ENCODE measurements at places on chromosomes 6 and 20.

GRCh38 chr20:5674176-5674660 lies 76.0 kb upstream of the SHLD1 start:
- DNase-seq: no peak

GRCh38 chr20:54431156-54431944 lies 44.0 kb upstream of the DOK5 start:
- no peak for DNase-seq

- DNase-seq: no peak
Observed at GRCh38 chr20:50585678-50586077, 75.5 kb downstream of the PTPN1 start.

- no peak for DNase-seq
Observed at GRCh38 chr6:126308362-126308761, 31.6 kb upstream of the CENPW start.

GRCh38 chr20:32285621-32286371 lies 8.3 kb downstream of the KIF3B start:
- no peak for DNase-seq

DNA sequence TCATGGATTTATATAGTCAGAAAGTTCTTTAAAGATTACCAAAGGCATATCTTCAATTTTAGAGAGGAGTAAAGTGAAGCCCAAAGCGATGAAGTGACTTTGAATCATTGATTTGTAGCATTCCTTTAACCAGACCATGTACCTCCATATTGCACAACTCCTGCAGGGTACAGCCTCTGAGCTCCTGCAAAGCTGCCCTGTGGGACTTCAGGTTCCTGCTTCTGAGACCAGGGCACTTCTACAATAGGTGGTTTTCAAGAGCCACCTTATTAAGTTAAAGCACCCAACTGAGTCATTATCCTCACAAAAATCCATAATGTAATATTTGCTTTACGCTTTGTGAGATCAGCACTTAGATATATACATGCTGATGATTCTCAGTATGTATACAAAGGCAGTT lies 270.7 kb upstream of the RGS17 start:
- DNase-seq: no peak

- no peak for DNase-seq
Observed at GRCh38 chr6:15800841-15801617, 138.2 kb upstream of the DTNBP1 start.

DNA sequence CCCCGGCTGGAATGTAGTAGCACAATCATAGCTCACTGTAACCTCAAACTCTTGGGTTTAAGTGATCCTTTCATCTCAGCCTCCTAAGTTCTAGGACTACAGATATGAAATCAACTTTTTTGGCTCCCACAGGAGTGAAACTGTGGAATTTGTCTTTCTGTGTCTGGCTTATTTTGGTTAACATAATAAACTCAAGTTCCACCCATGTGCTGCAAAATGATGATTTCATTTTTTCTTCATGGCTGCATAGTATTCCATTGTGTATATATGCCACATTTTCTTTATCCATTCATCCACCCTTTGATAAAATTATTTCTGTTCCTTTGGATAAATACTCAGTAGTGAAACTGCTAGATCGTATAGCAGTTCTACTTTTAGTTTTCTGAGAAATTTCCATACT lies 29.9 kb downstream of the RNGTT start:
- no peak for DNase-seq

DNA sequence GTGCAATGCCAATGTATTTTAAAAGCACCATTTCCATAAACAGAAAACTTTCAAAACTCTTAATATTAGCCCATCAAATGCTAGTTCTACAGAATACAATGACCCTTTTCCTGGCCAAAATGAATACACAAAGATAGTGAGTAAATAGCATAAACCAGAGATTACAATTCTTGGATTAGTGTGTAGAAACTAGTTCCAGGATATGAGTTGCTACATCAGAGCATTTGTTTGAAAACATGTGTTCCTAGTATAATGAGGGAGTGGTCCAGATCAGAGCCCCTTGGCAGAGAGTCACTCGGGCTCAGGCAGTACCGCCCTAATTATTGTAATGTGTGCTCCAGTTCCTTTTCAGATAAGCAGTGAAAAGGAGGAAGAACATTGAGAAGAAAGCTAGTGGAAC lies 63.7 kb upstream of the COL21A1 start:
- no peak for DNase-seq

DNA sequence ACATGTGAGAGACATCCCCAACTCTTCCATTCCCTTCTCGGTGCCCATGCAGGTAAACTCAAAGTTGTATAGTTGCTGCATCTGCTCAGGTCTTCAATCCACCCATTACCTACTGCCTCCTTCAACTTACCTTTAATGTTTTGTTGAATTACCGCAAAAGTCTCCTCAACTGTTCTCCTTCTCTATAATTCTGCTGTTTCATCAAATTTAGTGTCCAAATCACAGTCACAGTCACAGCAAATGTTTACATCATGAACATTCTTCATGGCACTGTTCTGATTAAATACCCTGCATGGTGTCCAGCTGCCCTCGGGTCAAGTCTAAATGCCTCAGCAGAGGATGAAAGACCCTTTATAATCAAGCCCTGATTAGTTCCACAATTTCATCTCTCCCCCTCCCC lies 130.1 kb downstream of the IPCEF1 start:
- no peak for DNase-seq

GRCh38 chr20:37905671-37906613 lies 3.0 kb downstream of the VSTM2L start:
- DNase-seq: no peak

DNA sequence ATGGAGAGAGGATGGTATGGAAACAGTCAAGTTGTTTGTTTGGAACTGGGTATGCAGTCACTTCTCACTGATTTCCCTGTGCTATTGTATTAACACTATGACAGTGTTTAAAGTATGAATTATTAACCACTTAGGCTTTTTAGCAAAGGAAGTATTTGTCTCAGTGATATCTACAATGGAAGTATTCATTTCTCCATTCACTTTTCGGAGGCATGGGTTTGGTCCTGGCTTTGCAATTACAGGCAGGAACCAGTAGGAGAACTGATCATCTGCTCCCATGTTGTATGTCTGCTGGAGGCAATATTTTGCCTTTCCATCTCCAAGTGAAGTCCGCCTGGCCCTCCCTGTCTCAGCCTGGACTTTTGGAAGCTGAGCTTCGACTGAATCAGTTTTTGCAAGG lies 30.6 kb upstream of the EXOC2 start:
- DNase-seq: no peak

- DNase-seq: no peak
Observed at GRCh38 chr6:41432280-41432679, 96.9 kb downstream of the NCR2 start.

DNA sequence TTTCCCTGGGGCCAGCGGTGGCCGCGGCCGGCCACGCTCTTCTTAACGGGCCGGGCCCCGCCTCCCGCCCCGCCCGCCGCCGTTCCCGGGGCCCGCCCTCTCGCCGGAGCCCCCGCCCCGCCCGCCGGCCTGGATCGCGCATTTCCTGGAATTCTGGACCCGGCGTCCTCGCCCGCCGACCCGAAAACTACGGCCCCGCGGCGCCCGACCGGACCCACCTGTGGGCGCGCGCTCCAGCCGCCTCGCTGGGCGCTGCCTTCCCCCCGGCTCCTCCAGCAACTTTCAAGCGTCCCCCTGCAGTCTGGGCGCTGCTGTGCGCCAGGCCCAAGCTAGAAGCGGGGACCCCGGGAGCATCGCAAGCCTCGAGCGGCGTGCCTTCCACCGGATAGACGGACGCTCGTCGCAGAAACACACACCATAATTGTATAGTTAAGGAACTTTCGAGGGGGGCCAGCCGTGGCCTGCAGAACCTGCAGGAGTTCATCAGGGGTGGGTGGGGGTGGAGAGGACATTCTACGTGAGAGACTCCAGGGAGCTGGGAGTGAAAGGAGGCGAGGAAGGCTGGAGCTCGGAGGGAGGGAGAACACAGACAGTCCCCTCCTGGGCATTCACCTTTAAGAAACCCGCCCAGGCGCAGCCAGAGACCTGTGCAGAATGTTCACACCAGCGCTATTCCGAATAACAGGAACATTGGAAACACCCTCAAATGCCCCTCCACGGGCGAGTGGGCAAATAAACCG lies at the start of gene ADA:
ADA (minus strand) TSS at position 16 of the 740 bp plus-strand sequence. CDS start 92 bp downstream, outside the sequence.
- DNase-seq: peak; percentile 37

DNA sequence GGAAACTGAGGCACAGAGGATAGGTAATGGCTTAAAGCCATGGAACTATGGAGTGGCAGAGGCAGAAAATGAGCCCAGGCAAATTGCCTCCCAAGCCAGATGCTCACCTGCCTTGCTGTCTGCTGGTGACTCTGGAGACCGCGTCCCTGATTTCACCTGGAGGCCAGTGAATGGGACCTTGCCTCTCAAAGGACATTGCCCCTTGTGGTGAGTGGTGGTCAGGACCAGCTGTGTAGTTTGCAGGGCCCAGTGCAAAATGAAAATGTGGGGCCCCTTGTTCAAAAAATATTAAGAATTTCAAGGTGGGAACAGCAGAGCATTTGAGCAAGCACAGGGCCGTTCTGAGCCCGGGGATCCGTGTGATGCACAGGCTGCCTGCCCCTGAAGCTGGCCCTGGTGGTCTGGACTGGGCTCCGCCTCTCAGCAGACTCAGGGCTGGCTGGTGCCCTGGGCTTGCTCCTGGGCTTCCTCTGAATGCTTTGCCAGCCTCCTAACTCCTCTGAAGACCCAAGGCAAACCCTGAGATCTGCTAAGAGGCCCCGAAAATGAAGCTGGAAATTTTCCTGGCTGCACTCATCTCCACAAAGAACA lies 19.8 kb upstream of the KCNG1 start:
- DNase-seq: no peak

DNA sequence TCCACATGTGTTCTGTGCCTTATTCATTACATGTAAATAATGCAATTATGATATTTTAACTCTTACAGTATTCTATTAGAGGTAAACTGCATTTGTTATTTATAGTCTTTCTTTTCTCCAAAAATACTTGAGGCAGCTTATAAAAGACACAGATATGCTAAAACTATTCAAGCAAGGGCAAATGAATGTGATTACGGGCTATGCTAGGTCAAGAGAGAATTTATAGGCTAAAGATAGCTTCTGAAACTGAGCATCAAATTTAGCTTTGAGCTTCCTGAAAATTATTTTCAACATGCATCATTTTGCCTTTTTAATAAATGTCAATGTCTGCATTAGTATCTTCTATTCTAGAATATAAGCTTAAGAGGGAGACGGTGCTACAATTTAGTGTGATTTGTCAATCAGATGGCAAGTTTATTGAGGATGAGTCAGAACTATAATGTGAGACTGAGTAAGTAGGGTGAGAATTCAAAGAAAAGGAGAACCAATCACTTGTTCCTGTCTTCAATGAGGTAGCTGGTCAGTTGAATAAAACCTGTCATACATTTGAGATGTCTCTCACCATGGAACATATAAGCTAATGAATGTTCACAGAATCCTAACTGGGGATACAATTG lies 669.4 kb upstream of the CITED2 start:
- no peak for DNase-seq

- no peak for DNase-seq
Observed at GRCh38 chr6:142846459-142846831, 98.5 kb downstream of the HIVEP2 start.

GRCh38 chr20:42589976-42590639 lies 599.6 kb downstream of the PTPRT start:
- no peak for DNase-seq

- no peak for DNase-seq
Observed at GRCh38 chr6:134321246-134321645, 3.3 kb upstream of the SGK1 start.

- no peak for DNase-seq
Observed at GRCh38 chr6:90435207-90435899, 138.7 kb upstream of the BACH2 start.

- no peak for DNase-seq
Observed at GRCh38 chr6:93639126-93639525, 219.8 kb upstream of the EPHA7 start.

DNA sequence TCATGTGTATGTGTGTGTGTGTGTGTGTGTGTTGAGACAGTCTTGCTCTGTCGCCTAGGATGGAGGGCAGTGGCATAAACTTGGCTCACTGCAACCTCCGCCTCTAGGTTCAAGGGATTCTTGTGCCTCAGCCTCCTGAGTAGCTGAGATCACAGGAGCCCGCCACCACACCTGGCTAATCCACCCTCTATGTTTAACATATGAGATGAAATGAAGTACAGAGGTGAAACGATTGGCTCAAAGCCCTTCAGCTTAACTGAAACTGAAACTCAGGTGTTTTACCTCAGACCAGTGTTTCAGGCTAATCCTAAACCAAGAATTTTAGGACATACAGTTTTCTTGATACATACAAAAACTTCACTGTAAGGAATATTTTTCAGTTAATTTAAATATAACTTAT lies 167.3 kb downstream of the KCNQ5 start:
- no peak for DNase-seq

DNA sequence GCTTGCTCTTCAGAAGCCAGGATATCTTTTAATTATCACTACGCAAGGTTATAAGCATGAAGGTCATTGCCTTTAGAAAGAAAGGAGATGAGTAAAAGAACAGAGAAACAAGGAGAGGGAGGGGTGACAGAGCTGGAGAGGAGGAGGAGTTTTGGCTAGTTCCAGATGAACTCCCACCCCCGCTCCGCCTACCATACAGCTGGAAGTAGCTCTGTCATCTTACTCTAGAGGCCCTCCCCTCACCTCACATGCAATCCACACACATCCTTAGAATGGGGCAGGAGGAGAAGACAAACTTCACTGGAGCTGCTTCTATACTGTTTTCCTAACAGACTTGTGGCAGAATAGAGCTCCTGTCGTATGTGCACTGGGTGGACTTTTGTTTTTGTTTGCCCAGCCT lies 144.7 kb downstream of the SCML4 start:
- DNase-seq: no peak

DNA sequence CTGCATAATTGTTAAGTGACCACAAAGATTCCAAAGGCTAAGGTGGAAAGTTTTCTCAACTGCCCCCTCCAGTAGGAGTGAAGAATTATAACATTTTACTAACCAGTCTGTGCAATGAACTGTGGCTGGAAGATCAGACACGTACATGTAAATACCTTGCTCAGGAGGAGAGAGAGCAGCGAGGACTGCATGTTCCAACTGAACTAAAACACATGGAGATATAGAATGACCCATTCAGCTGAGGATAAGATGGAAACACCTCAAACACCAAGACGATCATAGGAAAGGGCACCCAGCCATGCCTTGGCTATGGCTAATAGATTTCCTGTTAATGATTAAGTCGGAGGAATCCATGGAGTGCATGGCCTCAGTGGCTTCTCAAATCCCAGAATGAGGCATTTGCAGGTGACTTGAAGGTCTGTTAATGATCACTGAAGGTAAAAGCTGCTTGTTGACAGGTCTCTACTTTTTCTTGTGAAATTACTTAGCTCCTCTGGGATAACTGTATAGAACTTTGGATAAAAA lies 875.6 kb downstream of the TFAP2A start:
- no peak for DNase-seq

DNA sequence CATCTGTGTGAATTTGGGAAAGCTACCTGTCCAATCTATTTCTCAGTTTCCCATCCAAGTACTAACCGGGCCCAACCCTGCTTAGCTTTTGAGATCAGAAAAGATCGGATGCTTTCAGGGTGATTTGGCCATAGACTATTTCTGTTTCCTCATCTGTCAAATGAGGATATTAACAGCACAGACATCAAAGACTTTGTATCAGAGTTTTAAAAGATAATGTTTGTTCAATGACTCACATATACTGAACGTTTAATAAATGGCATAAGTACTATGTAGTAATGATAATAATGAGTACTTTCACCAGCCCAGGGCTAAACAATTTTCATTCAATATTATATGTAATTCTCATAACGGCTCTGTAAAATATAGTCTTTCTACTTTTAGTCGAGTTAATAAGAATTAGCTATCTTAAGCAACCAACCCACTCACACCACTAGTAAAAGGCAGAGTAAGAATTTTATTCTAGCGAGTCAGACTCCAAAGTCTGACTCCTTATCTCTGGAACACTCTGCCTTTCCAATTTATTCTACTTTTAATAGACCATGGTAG lies 216.5 kb downstream of the ARHGAP18 start:
- no peak for DNase-seq

Measured in C1 segment of cervical spinal cord (tissue), 14 donors.